Activated CD8-positive, alpha-beta memory T cell treated with anti-CD3 and anti-CD28 coated beads for 36 hours (primary cell): ENCODE measurements at places on chromosomes 6 and 20. TPM values are rescaled to one million over a fixed set of nuclear protein-coding genes. Genes with fewer than 3 reads are reported as not detected.

The CFAP206 gene
- total RNA-seq: not detected

The PAX1 gene
- total RNA-seq: not detected

The TREML4 gene
- not detected for total RNA-seq

The ZFP64 gene
- total RNA-seq: 12.5 TPM

The MACROD2 gene
- not detected for total RNA-seq

The GABRR1 gene
- not detected for total RNA-seq

The HLA-DQB2 gene
- total RNA-seq: not detected

The KAT14 gene
- total RNA-seq: 17.9 TPM

The TOX2 gene
- 0.34 TPM for total RNA-seq

The SGK2 gene
- total RNA-seq: not detected

The ZFAND3 gene
- 29.3 TPM for total RNA-seq

The WFDC10B gene
- total RNA-seq: not detected

The CTNNBL1 gene
- total RNA-seq: 97.6 TPM

The DYNLT1 gene
- 90.6 TPM for total RNA-seq

The EGFL8 gene
- total RNA-seq: 12.3 TPM

The ULBP1 gene
- 1.3 TPM for total RNA-seq

The THEMIS gene
- total RNA-seq: 33.0 TPM

The IER3 gene
- 322 TPM for total RNA-seq

The TREM1 gene
- not detected for total RNA-seq

The DTD1 gene
- total RNA-seq: 59.2 TPM

The HLA-DQB1 gene
- total RNA-seq: 11.6 TPM

The FAM217A gene
- not detected for total RNA-seq

The STMND1 gene
- total RNA-seq: not detected

The HLA-DOA gene
- total RNA-seq: 4.8 TPM

The RBCK1 gene
- total RNA-seq: 94.0 TPM

The BIRC7 gene
- total RNA-seq: not detected

The TSPO2 gene
- not detected for total RNA-seq

The SPATS1 gene
- not detected for total RNA-seq

The TGM3 gene
- total RNA-seq: not detected

The GPX5 gene
- total RNA-seq: not detected

The C6orf141 gene
- total RNA-seq: not detected

The UBR2 gene
- 22.5 TPM for total RNA-seq

The LIN28B gene
- total RNA-seq: not detected
